Activated T-cell treated with anti-CD3 and anti-CD28 coated beads for 24 hours (primary cell): ENCODE measurements at places on chromosomes 16 and 17.

- DNase-seq, result no peak
These were observed 3.7 kb downstream of the RPH3AL start for GRCh38 chr17:348692-349425.

GRCh38 chr17:49630113-49630900 is 47.6 kb downstream of the SPOP start:
- no peak for DNase-seq

DNA sequence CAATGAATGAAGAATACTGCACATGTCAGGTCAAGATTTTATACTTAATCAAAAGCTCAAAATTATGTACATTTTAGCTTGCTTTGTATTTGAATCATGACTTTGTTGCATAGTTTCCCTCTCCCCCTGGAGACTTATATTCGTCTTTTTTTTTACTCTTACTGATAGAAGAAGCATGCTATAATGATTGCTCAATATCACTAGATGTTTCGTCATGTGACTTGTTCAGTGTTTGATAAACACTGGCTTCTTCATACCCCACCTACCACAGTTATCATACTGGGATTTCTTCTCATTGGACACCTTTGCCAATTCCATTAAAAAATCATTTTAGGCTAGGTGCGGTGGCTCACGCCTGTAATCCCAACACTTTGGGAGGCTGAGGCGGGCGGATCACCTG is 148.7 kb downstream of the FTO start:
- DNase-seq, result no peak

- DNase-seq, result no peak
These were observed 136.8 kb upstream of the CDH5 start for GRCh38 chr16:66229651-66230050.

GRCh38 chr17:1592751-1593629 is 30.4 kb upstream of the PITPNA start:
- no peak for DNase-seq

- DNase-seq, result no peak
These were observed 3.2 kb downstream of the KLHDC4 start for GRCh38 chr16:87762620-87763019.

GRCh38 chr16:75267631-75268264 is 16.3 kb upstream of the BCAR1 start:
- DNase-seq, result no peak

DNA sequence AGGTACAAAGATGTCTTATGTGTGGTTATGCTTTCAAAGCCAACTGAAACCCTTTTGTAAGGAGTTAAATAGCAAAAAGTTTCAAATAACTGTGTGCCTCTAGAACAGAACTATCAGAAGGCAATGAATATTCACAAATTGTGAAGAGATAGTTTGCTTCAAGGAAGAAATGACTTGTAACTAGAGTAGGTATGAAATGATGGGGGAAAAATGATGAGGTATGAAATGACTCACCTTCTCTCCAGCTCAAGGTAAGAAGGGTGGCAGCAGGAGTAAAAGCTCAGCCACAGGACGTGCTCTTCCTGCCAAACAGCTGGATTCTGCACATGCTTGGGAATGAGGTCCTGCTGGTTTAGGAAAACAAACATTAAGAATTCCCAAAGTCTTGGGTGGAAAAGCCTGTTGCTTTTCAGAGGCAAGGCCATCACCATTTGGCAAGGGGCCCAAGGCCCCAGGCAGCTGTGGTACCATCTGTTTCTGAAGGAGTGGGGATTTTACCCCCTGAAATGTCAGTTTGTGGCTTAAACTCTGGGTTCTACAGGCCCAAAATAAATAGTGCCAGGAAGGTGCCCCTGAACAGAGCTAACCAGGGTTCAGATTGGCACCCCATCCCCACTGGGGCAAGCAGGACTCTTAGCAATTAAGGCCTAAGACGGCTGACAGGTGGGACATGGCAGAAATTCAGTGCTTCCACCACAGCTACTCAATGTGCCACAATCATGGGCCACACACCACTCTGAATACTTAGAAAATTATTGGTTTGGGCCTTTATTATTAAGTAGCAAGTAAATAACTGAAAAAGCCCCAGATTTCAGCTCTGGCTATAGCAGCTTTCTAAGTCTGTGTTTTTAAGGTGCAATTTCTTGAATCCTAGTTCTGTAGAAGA is 13.3 kb downstream of the HERPUD1 start:
- no peak for DNase-seq

GRCh38 chr17:72578817-72579470 is 458.1 kb downstream of the SOX9 start:
- DNase-seq, result no peak

GRCh38 chr17:64264891-64265290 is 1.8 kb upstream of the TEX2 start:
- no peak for DNase-seq

DNA sequence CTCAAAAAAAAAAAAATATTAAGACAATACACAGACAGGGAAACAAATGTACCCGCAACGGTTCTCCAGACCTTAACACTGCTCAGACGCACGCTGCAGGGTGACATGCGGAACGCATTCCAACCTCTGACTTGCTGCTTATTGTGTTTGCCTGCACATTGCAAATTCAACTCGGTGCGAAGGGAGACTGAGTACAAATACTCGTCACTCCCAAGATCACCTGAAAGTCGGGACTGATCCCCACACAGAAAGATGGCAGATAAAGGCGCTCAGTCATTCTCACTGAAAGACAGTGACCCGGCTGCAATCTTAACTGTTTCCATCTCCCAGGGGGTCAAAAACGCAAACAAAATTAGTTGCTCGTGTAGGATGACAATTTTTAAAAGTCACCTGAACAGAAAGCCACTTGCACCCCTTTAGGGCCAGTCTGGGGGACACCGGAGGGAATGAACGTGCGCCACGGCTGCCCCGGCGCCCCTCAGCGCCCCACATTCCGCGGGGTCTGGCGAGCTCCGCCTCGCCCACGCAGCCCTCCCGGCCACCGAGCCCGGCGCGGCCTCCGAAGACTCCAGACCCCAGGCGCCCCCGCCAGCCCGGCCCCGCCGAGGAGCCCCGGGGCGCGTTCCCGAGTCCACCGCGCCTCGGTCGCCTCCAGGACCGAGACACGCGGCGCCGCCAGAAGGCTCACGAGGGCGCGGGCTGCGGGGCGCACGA is 589 bp downstream of the CLCN7 start:
- DNase-seq, result no peak

DNA sequence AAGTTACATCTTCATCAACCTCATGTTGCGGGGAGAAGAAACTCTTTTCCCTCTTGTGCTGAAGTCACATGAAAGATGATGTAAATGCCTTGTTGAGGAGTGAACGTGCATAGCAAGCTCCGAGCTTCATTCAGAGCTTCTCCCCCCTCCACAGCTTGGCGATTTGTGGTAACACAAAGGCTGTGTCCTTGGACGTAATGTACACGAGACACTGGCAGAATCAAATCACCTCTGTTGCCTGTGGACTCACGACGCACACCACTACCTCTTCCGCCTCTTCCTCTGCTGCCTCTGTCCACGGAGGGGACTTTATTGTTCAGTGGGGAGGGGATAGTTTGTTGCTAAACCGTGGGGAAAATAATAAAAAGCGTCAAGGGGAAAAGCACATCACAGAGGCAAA is 54.9 kb upstream of the CHMP6 start:
- no peak for DNase-seq

- no peak for DNase-seq
These were observed 259.2 kb downstream of the CBLN1 start for GRCh38 chr16:49022351-49022963.

GRCh38 chr17:34525651-34526050 is 53.7 kb upstream of the TMEM132E start:
- no peak for DNase-seq

GRCh38 chr16:391885-392335 is 5.1 kb upstream of the NME4 start:
- DNase-seq, result peak; percentile 80

- DNase-seq, result no peak
These were observed 785 bp downstream of the HID1 start for GRCh38 chr17:74971842-74972106.

DNA sequence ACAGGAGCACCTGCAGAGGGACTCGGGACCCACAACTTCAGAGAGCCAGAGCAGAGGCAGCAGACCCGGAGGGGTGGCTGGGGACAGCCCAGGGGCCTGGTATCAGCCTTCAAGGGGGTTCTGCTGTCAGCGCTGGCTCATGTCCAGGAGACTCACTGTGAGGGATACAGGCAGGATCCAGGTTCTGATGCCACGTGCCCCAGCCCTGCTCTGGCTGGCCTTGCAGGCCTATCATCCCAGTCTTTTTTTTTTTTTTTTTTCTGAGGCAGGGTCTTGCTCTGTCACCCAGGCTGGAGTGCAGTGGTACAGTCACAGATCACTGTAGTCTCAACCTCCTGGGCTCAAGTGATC is 9.0 kb upstream of the MTSS2 start:
- DNase-seq, result no peak

- no peak for DNase-seq
These were observed 22.2 kb downstream of the CLTC start for GRCh38 chr17:59641799-59642484.

GRCh38 chr16:52964290-52964689 is 88.4 kb downstream of the CHD9NB start:
- DNase-seq, result no peak

GRCh38 chr17:30573603-30574175 is 96.5 kb downstream of the GOSR1 start:
- no peak for DNase-seq

- no peak for DNase-seq
These were observed 720 bp downstream of the METRN start for GRCh38 chr16:715477-716199.

- DNase-seq, result no peak
These were observed 8.5 kb downstream of the KRTAP1-5 start for GRCh38 chr17:41018541-41018940.

- DNase-seq, result no peak
These were observed 1.9 kb downstream of the ZNF843 start for GRCh38 chr16:31440516-31441184.

DNA sequence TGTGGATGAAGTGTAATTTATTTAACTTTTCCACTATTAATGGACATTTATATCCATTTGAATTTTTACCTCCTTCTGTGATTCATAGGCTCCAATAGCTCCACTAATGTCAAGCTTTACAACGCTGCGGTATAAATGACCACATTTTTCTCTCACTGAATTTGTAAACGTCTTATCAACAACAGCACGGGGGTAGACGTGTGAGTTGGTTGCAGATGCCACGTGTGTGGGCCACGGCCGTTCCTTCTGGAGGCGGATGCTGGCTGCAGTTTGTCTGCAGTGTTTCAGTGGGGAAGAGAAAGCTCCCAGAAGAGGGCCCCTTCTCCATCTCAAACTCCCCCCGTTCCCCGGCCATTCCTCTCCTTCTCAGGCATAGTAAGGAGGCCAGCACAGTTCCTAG is 68.2 kb upstream of the XYLT1 start:
- DNase-seq, result no peak

GRCh38 chr17:76371656-76372628 is 12.5 kb upstream of the SPHK1 start:
- no peak for DNase-seq

GRCh38 chr17:33749171-33749570 is 456.1 kb upstream of the ASIC2 start:
- DNase-seq, result no peak

DNA sequence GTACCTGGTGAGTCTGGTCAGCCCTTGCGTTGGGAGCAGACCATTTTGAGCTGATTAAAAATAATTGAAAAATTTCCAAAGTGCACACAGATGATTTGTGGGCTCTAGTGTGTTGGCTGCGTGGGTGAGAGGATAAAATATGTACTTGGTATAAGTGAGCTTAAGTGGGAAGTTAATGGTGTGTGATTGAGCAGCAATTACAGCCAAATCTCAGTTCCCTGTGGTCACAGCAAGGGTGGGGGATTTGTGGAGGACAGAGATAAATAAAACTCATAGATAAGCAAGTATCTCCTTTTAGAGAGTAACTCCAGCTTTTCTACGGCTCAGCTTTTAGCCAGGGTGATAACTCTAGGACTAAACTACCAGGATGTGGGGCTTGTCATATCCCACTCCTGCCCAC is 390.4 kb downstream of the UTP18 start:
- DNase-seq, result no peak

- DNase-seq, result peak; percentile 23
These were observed 643 bp downstream of the HSDL1 start for GRCh38 chr16:84144209-84144858.

- no peak for DNase-seq
These were observed 38.6 kb downstream of the FOXL1 start for GRCh38 chr16:86616906-86617305.

- DNase-seq, result no peak
These were observed 2.5 kb downstream of the PRAC2 start for GRCh38 chr17:48725288-48726064.

DNA sequence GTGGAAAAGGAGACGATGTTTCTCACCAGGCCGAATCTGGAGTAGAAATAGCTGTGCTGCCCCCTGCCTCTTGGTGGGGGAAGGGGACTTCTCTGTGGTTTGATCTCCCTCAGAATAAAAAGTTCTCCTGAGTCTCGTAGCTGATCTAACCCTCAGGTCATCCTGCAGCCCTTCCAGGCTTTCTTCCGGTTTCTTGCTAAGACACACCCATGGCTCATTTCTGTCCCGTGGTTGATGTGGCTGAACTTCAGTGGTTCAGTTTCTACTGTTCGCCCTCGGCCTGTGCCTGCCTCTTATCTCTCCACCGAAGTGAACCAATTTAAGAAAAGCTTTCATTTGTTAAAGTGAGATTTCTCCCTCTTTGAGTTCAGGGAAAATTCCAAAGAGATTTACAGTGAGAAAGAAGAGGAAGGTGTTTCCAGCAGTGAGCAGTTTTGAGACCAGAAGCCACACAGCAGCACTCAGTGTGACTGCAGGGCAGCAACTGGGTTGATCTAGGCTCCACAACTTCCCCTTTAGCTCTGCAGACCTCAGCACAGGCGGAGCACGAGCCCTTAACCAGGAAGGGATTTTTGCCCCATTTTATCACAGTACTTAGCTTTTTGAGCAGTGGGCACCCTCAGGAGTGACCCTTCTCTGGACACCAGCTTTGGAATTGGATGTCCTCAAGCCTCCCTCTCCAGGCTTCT is 34.9 kb upstream of the CACNG5 start:
- no peak for DNase-seq

DNA sequence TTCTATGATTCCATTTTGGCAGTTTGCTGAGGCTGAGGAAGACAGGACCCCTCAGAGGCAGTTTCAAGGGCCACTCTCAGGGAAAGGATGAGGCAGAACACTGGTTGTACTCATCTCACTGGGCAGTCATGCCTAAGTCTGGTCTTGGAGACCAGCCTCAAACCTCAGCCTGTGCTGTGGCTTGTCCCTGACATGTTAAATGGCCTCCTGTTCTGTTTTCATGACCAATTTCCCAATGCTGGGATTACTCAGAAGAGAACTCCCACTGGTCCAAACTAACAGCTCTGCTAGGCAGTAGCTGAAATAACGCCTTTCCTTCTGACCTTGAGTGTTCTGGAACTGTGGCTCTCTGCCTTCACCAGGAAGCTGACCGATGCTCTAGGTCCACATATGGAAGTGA is 8.4 kb upstream of the SPDYE4 start:
- DNase-seq, result no peak

- no peak for DNase-seq
These were observed 25.0 kb downstream of the PPL start for GRCh38 chr16:4911970-4912386.

DNA sequence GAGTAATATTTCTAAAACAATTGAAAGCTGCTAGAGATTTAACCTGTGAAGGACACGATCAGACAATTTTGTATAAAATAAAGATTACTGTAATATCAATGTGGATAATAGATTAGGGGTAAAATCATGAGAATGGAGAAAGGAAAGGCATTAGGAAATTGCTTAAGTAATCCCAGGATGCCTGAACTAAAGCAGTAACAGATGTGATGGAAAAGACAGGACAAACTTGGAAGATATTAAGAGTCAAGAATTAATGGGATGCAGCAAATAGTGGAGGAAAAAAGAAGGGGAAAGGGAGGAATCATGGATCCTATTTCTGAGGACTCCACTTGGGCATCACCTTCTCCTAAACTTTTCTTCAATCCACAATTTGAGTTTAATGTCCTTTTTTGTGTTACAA is 437.1 kb upstream of the PMFBP1 start:
- DNase-seq, result no peak
